Amniotic epithelial cell (primary cell): ENCODE measurements at places on chromosomes 4 and X.
A peak's percentile ranks its signal among the peaks of the same experiment; 100 is the strongest.

GRCh38 chr4:122668241-122668640 lies 47.4 kb upstream of the IL21 start:
- DNase-seq = peak; percentile 81

- no peak for DNase-seq
These were observed 67.4 kb downstream of the TNIP2 start for GRCh38 chr4:2688697-2689096.

GRCh38 chrX:19772096-19772821 lies 115.1 kb downstream of the SH3KBP1 start:
- DNase-seq = peak; percentile 12

DNA sequence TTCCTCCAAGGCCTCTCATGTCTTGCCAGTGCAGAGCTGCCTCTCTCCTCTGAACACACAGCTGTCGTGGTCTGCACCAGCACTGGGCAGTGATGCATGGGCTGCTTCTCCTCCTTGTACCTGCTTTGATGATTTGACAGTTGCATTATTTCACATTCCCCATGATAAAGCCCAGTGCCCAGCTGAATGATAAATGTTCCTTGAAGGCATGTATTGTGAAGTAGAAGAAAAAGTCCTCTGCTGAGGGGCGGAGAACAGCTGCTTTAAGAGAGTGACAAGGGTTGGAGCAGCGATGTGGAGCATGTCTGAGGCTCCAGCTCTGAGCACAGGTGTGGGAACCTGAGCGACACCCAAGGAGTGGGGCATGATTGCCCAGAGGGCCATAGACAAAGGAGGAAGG lies 21.1 kb upstream of the TRIM2 start:
- DNase-seq = no peak

DNA sequence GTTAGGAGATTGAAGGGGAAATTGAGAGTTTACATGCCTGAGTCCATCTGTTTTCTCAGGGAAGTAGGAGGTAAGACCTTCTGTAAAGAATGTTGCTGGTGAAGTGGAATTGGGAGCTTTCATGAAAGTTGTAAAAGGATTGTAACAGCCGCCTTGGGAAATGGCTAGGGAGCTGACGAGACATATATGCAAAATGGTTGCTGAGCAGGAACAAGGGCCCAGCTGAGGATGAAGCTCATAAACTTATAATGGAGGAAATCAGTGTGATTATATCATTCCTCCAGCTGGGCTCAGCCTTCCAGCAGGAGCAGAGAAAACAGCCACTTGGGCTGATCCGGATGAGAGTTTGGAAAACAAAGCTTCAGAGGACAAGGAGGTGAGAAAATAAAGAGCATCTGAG lies 208.7 kb downstream of the MAPK10 start:
- no peak for DNase-seq

- no peak for DNase-seq
These were observed 174.0 kb upstream of the NDST4 start for GRCh38 chr4:115287426-115287825.

DNA sequence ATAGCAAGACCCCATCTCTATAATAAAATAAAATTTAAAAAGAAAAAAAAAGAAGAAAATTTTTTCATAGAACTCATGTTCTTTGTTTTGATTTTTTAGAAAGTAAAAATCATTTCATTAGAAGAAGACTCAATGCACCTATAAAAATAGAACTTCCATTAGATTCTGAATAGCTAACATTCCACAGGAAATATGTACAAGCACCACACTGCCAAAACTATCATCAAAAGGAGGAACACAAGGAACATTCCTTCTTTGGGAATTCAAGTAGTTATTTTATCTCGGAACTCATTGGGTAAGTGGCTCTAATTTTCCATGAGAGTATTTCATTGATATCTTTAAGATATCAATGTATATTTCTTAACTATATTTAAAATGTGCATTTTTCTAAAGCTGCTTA lies 157.6 kb downstream of the CAMK2D start:
- no peak for DNase-seq

GRCh38 chr4:38202242-38202641 lies 242.0 kb downstream of the PTTG2 start:
- DNase-seq = no peak

DNA sequence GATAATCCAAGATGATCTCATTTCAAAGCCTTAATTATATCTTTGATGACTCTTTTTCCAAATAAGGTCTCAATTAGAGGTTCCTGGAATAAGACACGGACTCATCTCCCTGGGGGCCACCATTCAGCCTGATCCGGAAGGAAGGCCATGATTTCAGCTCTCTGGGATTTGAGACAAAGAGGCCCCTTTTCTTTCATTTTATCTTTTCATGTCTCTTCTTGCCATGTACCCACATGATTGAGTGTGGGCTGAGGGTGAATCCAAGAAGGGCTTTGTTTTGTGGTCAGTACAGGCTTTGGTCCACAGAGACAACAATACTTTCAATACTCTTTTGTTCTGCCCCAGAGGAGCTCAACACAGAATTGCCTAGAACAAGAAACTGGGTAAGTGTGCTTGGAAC lies 261.2 kb downstream of the TRIML1 start:
- no peak for DNase-seq

DNA sequence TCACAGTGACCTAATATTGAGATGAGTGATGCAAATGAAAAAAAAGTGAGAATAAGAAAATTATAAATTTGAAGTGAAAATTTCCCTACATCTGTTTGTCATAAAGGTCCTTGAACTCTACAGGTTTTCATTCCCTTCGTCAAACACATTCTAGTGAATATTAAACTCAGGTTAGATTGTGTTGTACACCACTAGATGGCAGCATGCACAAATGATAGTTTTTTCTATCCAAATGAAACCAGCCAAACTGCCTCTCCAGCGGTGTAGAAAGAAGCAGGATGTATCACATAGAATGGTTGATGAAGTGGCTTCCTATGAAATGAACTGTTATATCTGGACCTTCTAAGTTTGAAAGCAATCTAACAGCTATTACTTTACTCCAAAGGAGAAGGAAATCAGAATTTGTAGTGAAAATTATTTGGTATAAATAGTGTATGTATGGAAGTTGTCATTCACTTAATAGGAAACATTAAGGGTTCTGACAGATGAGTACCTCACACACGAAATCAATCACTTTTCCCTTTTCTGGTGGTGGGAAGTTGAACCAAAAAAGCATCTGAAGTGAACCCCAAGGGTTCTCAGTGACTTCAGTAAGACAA lies 382.7 kb downstream of the UNC5C start:
- DNase-seq = peak; percentile 75

DNA sequence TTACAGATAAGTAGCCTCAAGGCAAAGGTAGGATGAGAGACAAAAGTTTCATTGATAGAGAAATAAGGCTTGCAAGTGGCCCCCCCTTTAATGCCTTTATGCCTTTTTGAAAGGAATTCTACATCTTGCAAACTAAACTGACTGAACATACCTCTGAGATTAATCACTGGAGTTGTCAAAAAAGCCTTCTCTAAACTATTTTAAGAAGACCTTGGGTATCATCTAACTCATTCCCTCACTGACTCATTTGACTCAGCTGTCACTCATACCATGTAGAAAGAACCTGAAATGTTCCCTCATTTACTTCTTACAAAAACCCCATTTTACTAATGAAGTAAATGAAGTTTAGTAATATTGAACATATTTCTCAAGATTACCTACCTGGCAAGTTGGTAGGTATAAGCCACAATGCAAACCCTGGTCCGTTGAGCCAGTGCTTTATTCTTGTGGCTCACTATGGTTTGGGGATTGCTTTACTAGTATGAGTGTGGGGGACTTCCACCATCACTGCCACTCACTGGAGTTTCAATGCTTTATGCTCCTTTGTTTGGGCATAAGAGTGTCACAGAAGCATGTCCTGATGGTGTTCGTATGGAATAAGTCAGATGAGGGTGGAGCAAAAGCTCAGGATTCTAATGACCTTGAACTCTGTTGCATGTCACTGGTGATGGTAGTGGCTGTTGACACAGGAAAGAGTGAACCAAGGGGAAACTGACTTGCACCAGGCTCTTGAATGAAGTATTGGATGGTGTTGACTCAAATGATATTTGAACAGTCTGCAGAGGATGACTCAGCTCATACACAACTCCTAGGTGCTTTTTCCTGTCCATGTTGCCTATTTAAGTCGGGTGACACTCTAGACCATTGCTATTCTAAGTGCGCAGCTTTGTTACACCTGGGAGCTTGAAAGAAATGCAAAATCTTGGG lies 305.5 kb upstream of the EMCN start:
- peak; percentile 49 for DNase-seq

GRCh38 chr4:112423591-112423990 lies 92.4 kb downstream of the NEUROG2 start:
- no peak for DNase-seq

DNA sequence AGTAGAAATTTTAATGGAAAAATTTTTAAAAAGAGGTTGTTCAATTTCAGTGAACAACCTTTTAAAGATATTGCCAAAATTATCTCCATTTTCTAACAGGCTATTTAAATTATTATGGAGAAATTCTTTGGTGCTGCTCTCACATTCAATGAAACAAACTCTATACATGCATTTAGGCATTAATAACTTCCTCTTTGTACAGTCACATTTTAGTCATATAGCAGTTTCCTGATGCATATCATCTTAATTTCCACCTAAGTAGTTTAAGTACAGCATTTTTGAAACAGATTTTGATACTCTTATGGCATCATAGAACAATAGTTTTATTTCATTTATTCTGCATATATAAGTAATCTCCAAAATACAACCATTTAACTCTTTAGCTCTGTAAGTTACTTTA lies 500.1 kb downstream of the STPG2 start:
- no peak for DNase-seq

DNA sequence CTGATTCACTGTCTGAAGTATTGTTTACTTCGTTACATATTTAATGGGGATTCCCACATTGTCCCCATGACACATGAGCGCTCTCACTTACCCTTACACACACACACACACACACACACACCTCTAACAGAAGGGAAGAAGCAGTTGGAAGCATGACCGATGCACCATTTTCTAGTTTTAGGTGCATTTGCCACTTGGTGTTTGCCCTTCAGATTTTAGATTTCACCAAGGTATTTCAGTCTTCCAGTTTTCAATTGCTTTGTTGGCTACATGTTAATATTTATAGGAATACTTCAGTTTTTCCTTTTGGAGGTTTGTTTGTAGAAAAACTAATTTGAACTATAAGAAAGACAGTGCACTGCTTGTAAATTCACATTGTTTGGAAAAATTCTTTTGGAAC lies 3.1 kb downstream of the POU4F2 start:
- no peak for DNase-seq

DNA sequence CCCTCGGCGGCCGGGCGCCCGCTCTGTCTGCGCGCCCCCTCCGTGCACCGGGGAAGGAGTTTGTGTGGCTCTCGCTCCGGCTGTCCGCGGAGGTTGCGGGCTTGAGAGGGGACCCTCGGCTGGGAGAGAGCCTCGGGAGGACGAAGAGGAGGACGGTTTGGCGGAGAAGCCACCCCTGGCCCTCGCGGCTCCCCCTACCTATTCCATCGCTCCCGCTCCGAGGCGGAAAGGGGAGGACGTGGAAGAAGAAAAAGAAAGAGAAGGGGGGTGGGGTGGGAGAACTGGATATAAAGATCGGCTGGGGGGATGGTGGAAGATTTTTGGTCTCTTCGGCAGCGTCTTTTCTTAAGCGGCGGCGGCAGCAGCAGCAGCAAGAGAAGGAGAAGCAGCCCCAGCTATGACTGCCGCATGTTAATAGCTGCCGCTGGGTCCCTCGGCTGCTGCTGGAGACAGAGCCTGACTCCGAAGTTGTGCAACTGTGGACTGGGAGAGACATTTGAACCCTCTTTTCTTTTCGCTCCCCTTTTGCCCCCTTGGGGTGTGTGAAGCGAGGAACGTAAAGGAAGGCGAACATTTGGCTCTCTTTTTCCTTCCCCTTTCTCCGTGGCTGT lies 895 bp downstream of the ADGRL3 start:
- peak; percentile 21 for DNase-seq

GRCh38 chr4:134668237-134668636 lies 466.6 kb upstream of the PABPC4L start:
- DNase-seq = peak; percentile 0

- peak; percentile 35 for DNase-seq
These were observed 9.2 kb downstream of the PLK4 start for GRCh38 chr4:127889903-127890302.

DNA sequence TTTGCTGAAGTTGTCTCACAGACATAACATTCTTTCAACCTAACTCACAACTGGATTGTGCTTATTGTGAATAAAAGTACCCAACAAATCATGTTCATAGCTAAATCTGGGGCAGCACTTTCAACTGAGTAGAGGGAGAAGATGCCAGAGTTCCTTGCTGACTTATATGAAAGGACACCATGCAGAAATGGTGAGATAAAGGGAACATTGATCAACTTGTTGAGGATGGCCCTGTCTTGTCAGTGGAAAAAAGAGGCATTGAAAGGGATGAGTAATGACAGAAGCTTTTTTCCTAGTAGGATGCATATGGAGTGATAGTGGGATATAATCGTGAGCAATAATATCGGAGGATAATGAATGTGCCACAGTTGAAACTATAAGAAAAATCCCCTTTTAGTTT lies 221.7 kb downstream of the ARHGAP24 start:
- DNase-seq = no peak

DNA sequence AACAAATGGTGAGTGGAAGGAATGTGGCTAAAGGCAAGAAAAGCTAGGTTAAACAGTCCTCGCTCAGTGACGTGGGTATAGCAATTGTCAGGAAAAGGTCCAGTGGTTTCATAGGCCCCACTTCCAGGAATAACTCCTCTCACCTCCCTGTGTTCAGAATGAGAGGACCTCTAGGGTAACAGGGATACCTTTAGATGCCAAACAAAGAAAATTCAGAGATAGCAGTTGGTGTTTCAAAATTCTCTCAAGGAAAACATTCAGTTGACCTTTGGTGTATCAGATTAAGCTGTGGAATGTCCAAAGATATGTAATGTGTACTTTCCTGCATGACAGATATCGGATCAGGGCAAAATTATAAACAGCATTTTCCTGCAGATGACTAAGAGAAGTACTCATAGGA lies 155.9 kb downstream of the ARHGAP6 start:
- DNase-seq = peak; percentile 85

DNA sequence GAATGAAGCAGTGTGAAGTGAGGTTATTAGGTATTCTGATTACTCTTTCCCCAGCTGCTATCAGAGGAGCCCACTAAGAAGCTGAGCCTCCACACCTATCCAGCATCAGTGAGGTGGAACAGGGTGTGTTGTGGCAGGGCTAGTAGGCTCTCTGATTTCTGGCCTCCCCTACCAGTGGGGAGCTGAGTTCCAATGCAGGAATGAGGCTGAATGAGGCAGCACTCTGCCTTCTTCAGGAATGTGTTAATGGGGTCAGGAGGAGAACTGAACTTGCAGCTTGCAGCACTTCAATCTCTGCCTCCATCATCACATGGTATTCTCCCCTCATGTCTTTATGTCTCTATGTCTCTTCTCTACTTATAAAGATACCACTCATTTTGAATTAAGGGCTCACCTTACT lies 26.9 kb downstream of the SOX3 start:
- no peak for DNase-seq

GRCh38 chr4:173852775-173853174 lies 322.7 kb upstream of the HAND2 start:
- no peak for DNase-seq

GRCh38 chr4:4992833-4993232 lies 26.4 kb downstream of the CYTL1 start:
- DNase-seq = no peak
